ENCODE measurements at places on chromosomes 6 and 20.

GRCh38 chr20:11376420-11376819 is 541.3 kb upstream of the BTBD3 start:
- DNase-seq, result no peak

DNA sequence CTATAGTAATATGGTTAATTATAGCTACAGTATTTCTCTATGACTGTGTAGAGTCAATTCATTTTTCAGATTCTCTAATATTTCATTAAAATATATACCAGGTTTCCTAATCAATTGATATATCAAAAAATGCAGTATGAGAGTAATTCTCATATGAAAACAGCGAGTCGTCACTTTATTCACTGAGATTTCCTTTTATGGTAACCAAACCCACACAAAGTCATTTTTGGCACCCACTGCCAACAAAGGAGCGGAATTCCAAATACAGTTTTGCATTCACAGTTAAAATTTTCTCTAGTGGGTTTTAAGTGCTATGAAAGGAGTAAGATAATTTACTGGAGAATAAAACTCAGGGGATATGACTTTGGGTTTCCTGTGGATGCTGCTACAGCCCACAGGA is 163.8 kb downstream of the HIVEP2 start:
- no peak for DNase-seq

DNA sequence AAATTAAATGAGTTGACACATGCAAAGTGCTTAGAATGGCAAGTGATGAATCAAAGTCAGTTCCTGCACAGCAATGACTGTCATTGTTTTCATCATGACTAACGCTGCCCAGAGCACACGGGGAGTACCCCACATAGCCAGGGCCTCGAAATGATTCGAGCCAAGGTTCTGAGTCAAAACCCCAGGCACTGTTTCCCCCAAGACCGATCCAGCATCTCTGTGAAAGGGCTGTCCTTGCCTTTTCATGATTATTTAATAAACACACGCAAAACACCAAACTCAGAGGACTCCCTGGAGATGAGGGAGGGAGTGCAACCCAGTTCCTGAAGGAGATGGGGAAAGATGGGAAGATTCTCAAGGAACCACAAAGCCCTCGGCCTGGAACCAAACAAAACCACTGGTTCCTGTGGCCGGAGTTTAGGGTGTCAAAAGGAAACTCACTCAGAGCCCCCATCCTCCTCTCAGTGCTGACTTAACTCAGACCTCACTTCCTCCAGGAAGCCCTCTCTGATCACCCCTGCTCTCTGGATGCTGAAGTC is 3.8 kb downstream of the PREX1 start:
- peak; percentile 33 for DNase-seq

GRCh38 chr6:30721198-30722024 is 1.3 kb downstream of the TUBB start:
- DNase-seq, result peak; percentile 94

DNA sequence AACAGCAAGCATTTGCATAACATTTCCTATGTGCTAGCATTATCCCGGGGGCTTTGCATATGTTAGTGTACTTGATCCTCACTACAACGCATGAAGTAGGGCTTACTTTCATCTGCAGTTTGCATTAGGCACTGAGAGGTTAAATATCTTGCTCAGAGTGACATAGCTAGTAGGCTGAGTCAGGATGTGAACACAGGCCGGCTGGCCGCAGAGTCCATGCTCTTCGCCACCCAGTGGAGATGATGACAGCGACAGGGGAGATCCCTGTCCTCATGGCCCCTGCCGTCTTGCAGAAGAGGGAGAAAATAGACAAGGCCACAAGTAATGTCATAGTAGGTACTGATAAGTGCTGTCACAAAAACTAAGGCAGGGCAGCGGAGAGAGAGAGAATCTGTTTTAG is 46.9 kb downstream of the LYRM4 start:
- no peak for DNase-seq

DNA sequence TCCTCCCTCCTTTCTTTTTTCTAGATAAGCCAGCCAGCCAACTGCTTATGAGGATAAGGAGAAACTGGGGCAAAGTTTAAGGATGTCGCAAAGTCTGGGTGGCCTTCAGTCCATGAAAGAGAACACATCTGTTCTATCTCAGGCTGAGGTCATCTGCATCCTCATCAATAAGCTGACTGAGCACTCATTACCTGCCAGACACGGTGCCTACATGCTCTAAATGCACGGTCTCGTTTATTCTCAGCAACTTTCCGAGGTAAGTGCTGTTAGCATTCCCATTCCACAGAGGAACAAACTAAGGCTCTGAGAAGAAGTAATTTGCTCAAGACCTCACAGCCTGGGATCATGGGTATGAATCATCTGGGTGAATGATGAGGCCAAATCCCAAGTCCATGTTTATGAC is 133.1 kb downstream of the BCAS1 start:
- no peak for DNase-seq

- no peak for DNase-seq
Measured at GRCh38 chr6:100202417-100203194, 208.6 kb upstream of the MCHR2 start.

DNA sequence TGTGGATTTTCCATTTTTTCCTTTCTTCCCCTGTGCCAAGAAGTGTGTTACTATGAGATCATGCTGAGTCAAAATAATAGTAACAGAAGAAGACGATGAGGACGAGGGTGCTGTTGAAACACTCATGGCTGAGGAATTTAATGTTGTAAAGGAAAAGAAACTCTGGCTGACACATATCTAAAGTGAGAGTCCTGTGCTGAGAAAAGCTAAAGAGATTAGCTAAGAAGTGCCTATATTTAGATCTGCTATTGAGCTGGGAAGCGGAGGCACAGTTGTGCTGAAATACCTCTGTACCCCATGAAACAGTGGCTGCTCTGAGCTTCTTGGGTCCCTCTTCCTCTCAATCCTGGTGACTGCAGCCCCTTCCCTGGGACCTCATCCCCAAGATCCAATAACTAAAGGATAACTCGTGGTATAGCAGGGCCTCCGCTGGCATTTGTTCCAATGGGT is 1.1 kb upstream of the SYTL3 start:
- DNase-seq, result no peak

DNA sequence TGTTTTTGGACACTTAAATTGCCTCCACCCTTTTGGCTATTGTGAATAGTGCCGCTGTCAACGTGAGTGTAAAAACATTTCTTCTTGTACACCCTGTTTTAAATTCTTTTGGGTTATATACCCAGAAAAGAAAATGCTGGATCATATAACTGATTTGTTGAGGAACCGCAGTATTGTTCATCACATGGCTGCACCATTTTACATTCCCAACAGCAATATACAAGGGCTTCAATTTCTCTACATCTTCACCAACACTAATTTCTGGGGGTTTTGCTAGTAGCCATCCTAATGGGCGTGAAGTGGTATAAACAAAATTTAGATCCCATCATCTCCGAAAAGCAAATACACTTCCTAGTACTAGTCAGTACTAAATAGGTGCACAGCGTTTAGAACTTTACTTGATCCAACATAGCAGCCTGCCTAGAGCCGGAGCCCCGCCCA is 579 bp upstream of the BPHL start:
- DNase-seq, result no peak

GRCh38 chr20:17943343-17943742 is 25.3 kb downstream of the SNX5 start:
- no peak for DNase-seq

DNA sequence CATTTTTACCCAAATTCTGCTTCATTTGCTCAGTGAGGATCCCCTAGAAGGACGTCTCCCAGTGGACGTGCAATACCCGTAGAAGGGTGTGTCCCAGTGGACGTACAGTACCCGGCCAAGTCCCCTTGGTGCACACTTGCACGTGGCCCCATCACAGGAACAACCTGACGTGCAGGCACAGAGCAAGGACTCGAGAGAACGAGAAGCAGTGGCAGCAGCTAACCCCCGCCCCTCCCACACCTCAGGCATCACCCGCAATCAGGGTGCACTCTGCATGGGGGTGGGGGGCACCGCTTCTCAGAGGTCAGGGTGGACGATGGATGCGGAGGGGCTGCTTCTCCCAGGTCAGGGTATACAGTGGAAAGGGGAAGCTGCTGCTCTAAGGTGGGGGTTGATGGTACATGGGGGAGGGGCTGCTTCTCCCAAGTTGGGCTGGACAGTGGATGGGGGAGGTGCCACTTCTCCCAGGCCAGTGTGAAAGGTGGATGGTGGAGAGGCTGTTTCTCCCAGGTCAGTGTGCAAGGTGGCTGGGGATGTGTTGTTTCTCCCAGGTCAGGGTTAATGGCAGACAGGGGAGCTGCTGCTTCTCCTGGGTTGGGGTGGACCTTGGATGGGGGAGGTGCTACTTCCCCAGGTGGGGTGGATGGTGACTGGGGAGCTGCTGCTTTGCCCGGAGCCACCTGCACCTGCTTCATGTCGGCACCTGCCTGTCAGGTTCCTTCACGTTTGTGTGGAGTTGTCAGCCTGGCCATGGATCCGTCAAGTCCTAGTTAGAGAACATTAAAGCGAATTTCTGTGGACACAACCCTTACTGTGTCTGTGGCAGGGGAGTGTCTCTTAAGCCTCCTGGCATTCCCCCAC is 1.0 kb upstream of the THBS2 start:
- no peak for DNase-seq

- no peak for DNase-seq
Measured at GRCh38 chr20:19330038-19330437, 117.6 kb downstream of the SLC24A3 start.

DNA sequence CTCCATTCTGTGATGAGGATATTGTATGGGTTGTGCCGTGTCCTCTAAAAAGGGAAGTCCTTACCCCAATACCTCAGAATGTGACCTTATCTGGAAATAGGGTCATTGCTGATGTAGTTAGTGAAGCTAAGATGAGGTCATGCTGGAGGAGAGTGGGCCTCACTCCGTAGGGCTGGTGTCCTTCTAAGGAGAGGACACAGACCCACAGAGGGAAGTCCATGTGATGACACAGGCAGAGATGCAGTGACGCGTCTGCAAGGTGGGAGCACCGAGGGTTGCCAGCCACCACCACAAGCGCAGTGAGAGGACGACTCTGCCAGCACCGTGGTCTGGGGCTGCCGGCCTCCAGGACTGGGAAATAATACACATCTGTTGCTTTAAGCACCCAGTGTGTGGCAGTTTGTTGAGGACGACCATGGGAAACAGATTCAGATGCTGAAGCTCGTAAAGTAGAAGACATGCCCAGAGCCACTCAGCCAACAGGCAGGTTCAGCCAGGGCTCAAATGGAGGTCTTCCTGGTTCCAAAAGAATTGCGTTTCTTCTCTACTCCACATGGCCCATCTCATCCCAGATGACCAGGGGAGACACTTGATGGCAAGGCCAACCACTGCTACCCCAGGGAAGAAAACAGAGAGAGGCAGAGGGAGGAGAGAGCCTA is 59.2 kb upstream of the DUSP22 start:
- DNase-seq, result no peak

- no peak for DNase-seq
Measured at GRCh38 chr20:46312075-46312944, 4.0 kb upstream of the CDH22 start.

DNA sequence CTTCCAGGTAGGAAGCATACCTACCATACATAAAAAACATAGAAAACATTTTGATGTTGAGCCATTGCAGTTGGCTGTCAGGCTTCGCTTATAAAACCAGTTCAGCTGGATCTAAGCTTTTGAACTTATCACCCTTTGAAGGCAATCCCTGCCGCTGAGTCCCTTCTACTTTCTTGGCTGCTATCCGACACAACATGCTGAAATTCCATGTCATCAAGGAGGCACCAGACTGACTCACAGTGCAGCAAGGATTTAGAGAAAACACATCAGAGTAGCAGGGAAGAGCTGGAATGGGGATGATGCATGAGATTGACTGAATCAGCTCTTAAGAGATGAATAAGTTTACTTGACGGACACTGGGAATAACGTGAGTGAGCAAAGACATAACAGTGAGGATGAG is 135.0 kb upstream of the MAN1A1 start:
- no peak for DNase-seq

- DNase-seq, result no peak
Measured at GRCh38 chr20:50491926-50492634, 18.1 kb upstream of the PTPN1 start.

GRCh38 chr20:52103335-52103912 is 88.2 kb downstream of the ZFP64 start:
- DNase-seq, result no peak

DNA sequence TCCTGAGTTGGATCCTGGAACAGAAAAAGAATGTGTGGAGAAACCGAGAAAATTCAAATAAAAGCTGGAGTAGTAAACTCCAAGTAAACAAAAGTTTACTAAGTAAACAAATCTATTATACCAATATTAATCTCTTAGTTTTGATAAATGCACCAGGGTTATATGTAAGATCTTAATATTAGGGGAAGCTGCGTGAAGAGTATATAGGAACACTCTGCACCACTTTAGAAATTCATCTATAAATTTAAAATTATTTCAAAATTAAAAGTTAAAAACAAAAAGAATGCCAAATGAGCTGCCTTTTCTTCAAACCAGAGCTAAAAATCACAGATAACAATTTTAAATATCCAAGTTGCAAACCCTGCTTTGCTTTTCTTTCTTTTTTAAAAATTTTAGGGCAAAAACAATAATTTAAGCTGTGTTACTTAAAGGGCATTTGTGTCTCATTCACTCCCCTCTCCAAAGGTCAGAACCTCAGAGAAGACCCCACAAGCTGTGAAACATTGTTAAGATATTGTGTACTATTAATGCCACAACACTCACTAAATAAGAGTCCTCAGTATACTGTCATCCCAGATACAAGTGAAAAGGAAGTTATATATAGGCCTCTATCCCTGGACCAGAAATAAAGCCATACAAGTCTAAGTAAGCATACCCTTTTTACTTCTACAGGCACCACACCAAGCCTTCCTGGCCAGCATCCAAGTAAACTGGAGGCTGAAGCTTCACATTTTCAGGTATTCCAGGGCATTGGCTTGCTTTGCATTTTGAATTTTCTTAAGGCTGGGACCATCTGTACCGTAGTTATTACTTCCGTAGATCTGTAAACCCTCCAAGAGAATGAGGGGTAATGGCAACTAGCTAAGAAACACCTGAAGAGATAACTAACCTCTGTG is 7.0 kb downstream of the DNAAF9 start:
- DNase-seq, result no peak

- DNase-seq, result no peak
Measured at GRCh38 chr6:53029257-53029656, 34.2 kb upstream of the GSTA4 start.
